ENCODE measurements at places on chromosomes 2 and 18.

- DNase-seq = no peak
These were observed 199.2 kb upstream of the NT5C1B start for GRCh38 chr2:18788592-18788991.

- peak; percentile 53 for DNase-seq
These were observed 655 bp downstream of the NPPC start for GRCh38 chr2:231925303-231926179.

GRCh38 chr2:223161873-223162458, 110.0 kb downstream of the KCNE4 start:
- no peak for DNase-seq

GRCh38 chr2:188478724-188479123, 187.1 kb downstream of the GULP1 start:
- DNase-seq = no peak

- DNase-seq = no peak
These were observed 106.7 kb downstream of the DYSF start for GRCh38 chr2:71559828-71560637.

DNA sequence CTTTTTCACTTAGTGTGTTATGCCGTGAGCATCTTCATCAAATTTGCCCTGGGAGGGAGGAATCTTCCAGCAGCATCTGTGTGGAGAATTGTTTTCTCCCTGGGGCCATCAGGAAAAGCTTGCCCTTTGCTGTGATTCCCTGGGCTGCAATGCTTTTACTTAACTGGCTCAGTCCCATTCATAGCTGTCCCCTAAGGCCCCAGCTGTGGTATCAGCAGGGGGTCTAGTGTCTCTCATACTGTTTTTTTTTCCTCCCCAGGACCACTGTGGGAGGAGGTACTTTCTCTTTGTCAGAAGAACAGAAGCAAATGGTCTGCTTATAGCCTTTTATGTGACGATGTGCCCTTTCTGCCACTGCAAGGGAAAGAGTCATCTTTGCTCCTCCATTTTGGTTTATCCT, 176.8 kb upstream of the CELF4 start:
- DNase-seq = no peak

GRCh38 chr2:101380376-101380775, 6.9 kb downstream of the CREG2 start:
- DNase-seq = no peak

DNA sequence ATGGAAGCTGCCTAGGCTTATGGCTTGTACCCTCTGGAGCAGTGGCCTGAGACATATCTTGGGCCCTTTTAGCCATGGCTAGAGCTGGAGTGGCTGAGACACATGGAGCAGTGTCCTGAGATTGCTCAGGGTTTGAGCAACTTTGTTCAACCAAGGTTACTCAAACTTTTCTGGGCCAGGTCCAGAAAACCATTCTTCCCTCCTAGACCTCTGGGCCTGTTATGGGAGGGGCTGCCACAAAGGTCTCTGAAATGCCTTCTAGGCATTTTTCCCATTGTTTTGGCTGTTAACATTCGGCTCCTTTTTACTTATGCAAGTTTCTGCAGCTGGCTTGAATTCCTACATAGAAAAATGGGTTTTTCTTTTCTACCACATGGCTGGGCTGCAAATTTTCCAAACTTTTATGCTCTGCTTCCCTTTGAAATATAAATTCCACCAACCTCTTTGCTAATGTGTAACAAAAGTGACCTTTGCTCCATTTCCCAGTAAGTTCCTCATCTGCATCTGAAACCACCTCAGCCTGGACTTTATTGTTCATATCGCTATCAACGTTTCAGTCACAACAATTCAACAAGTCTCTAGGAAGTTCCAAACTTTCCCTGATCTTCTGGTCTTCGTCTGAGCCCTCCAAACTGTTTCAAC, 84.9 kb upstream of the MAP4K3 start:
- DNase-seq = no peak

DNA sequence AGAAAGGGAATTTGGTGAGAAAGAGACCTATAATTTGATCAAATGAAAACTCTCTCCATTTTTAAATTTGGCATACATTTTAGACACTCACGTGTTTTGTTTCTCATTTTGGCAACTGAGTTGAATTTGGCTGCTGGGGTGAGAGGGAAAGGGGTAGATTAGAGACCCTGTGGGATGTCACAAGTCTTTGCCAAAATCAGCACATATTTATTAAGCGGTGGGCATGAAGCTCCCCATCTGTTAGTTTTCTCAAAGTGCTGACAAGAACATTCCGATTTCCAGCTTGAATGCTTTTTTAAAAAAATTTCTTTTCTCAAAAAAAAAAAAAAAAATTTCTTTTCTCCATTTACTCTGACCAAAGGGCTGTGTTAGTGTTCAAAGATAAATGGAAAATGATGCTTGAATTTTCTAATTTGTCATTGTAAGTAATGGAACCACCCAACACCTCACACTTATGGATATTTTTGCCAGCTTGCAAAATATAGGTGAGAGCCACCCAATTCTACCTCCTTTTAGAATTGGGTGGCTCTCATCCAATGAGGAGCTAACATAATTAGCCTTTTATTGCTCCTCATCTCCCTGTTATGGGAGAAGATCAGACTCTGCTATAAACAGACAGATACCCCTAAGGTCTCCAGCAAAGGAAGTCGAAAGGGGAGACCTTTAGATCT, 222.9 kb upstream of the FN1 start:
- no peak for DNase-seq
